ENCODE measurements at places on chromosomes 12 and 14.

DNA sequence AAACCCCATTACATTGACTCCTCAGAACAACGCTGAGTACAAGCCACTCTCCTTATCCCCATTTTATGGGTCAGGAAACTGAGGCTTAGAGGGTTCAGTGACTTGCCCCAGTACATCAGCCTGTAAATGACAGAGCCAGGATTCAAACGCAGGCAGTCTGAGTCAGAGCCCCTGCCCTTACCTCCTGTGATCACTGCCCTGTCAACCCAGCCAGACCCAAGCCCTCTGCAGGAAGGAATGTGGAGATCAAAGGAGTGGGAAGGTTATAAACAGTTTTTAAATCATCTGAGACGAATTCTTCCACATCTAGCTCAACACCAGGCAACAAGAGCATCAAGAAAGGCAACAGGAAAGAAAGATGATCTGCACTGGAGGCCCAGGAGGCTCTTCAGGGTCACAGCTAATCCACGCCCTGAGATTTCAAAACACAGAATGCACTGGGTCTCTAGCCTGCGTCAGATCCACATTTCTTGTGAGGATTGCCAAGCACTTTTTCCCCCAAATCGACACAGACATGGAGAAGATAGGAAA is 38.5 kb downstream of the SPTB start:
- DNase-seq, result peak; percentile 64

- DNase-seq, result no peak
Observed at GRCh38 chr14:100364403-100364802, 41.3 kb downstream of the SLC25A47 start.

DNA sequence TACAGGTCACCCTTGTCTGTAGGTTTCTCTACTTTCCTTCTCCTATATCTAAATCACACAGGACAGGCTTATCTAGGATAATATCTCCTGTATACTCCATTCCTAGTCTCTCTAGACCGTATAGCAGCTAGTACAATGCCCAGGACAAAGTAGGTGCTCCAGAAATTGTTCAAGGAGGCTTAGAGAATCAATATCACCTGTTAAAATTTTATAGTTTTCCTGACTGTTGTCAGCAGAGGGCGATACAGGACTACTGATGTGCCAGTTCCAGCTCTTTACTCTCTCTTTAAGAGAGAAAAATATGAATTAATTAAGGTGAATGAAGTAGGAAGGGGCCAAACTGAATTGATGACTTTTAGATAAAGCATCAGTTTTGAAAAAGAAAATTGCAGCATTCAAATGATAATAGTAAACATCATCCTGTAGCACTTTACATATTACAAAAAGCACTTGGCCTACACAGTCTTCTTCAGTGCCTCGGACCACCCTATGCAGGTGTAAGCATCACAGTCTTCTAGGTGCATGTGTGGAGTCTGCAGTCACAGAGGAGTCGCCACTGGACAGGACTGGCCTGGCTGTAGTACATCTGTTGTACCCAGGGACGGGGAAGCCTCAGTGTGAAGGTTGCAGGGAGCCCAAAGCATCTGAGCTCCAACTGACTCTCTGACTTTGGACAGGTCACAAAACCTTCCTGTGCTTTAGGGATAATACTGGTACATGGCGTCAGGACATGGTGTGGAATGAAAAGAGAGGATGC is 61.9 kb upstream of the MAX start:
- peak; percentile 32 for DNase-seq

- DNase-seq, result no peak
Observed at GRCh38 chr14:73630009-73630780, 14.6 kb upstream of the DNAL1 start.

- no peak for DNase-seq
Observed at GRCh38 chr12:2696136-2696535, 98.6 kb upstream of the FKBP4 start.

- no peak for DNase-seq
Observed at GRCh38 chr14:23445773-23446172, 10.3 kb upstream of the MYH7 start.

DNA sequence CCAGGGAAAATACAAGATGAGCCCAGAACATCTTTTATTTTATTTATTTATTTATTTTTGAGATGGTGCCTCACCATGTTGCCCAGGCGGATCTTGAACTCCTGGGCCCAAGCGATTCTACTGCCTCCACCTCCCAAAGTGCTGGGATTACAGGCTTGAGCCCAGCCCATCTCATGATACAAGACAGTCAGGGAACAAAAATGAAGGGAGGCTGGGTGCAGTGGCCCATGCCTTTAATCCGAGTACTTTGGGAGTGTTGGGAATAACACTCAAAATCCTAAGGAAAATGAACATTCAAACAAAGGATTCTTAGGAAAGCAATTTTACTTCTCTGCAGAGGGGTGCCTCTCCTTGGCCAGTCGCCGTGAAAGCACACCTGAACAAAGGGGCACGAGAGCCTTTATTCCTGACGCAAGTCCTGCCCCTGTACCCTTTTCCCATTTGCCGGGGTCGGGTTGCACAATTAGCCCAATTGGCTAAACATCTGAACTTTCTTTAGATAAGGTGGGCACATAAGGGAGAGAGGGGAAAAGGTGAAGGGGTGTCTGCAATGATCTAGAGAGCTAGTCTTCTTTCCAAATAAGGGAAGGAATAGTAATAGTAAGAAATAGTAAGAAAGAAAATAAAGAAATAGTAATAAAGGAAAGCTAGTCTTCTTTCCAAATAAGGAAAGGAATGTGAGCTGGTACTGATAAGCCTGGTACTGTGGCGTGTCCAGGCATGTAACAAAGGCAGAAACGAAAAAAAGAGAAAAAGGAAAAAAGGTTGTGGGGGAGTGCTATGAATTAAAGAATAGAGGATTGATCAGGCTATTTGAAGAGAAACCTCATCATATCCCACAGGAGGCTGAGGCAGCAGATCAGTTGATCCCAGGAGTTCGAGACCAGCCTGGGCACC is 13.4 kb downstream of the NCAPD2 start:
- no peak for DNase-seq
